Stimulated activated CD8-positive, alpha-beta memory T cell treated with anti-CD3 and anti-CD28 coated beads, Interleukin-4, amount 100 ng/mL, for 4 hours (primary cell): ENCODE measurements at places on chromosomes 4 and X.

DNA sequence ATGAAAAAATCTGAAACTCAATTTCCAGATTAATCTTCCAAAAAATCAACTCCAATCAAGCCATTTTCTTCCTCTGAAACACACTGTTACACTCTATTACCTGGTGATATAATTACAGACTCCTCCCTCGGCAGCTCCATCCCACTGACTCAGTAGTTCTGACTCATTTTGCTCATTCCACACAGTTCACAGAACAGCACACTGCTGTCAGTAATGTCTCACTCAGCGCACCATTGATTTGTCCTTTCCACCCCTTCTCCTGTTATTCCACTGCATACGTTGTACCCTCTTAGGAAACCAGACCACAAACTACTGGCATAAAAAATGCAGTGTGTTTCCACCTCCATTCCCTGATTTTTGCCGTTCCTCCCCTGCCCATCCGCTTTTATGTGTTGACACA, 212.7 kb downstream of the SLIT2 start:
- no peak for DNase-seq

DNA sequence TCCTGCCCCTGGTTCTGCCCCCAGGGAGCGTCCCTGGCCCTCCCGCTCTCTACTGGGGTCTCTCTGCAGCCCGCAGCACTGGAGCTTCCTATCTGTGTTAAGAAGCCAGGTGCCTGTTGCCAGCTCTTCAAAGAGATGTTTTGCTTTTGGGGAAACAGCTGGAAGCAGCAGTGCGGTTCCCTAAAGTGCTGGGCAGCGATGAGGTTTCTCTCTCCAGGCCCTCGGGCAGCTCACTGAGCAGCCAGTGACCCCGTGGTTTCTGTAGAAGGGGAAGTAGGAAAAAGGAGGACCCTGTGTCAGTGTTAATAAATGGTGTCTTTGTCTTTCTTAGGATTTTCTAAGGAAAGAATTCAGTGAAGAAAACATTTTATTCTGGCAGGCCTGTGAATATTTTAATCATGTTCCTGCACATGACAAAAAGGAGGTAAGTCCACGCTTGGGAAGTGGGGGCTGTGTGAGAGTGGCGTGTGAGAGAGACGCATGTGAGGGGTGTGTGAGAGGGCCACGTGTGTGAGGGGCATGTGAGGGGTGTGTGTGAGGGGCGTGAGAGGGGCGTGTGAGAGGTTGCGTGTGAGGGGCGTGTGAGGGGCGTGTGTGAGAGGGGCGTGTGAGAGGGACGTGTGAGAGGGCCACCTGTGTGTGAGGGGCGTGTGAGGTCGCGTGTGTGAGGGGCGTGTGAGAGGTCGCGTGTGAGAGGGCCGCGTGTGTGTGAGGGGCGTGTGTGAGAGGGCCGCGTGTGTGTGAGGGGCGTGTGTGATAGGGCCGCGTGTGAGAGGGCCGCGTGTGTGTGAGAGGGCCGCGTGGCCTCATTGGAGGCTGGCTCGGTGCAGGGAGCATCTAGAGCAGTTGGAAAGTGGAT, 27.1 kb upstream of the HGFAC start:
- DNase-seq: no peak

DNA sequence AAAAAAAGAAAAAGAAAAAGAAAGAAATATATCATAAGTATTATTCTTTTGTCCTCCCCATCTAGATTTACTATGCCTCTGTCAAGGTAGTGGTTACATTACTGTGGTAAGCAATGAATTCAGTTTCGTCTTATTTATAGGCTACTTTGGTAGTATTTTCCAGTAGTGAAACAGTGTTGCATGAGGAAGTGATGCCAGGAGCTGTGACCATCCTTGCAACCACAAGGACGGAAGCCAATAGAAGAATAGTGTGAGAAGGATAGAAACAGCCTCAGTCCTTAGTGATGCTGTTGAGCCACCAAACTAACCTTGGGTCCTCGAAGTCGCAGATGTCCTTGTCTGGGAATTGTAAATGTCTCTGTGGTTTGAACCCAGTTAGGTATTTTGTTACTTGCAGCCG, 328.5 kb downstream of the PPP3CA start:
- DNase-seq: no peak

GRCh38 chr4:154928640-154929257, 147.7 kb downstream of the RBM46 start:
- DNase-seq: no peak

GRCh38 chr4:64001229-64001898, 407.9 kb downstream of the TECRL start:
- DNase-seq: no peak

DNA sequence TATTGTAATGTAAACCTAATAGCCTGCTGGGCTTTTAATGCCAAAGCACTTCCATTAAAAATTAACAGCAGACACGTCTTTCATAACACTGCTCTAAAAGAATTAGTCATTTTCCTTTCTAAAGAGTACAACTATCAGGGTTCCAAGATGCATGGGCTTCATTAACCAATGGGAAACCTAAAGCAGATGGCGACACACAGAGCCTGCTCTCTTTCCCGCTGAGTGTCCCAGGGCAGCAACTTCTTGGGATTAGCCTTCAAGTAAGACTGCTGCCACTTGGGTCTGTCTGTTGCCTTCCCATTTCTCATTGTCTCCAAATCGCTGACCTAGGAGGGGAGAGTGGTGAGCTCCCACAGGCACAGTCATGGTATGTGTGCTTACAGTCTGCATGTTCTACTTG, 14.0 kb upstream of the PHKA2 start:
- no peak for DNase-seq

GRCh38 chrX:133308499-133308897, 90.3 kb upstream of the TFDP3 start:
- no peak for DNase-seq

DNA sequence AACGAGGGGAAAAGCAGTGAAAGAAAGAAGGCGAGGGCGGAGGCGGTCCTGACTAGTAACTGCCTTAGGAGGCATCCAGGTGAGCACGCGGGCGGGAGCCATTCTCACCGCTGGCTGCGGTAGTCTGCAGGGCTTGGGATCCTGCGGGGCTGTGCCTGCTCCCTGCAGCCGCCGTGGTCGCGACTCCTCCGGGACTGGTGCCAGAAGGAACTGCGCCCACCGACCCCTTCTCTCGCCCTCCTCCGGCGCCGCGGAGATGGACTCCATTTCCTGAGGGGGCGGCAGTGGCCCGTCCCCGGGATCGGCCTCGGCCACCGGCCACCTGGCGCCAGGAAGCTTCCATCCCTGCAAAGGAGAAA, 543 bp downstream of the NFXL1 start:
- DNase-seq: no peak

- no peak for DNase-seq
Measured at GRCh38 chr4:1856943-1857699, 1.2 kb upstream of the LETM1 start.

DNA sequence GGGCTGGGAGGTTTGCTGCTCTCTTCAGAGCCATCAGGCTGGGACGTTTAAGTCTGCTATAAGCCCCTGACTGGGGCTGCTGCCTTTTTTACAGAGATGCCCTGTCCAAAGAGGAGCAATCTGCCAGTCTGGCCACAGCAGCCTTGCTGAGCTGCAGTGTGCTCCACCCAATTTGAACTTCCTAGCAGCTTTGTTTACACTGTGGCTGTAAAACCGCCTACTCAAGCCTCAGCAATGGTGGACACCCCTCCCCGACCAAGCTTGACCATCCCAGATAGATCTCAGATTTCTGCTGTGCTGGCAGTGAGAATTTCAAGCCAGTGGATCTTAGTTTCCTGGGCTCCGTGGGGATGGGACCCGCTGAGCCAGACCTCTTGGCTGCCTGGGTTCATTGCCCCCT, 40.7 kb downstream of the SPATA18 start:
- no peak for DNase-seq

DNA sequence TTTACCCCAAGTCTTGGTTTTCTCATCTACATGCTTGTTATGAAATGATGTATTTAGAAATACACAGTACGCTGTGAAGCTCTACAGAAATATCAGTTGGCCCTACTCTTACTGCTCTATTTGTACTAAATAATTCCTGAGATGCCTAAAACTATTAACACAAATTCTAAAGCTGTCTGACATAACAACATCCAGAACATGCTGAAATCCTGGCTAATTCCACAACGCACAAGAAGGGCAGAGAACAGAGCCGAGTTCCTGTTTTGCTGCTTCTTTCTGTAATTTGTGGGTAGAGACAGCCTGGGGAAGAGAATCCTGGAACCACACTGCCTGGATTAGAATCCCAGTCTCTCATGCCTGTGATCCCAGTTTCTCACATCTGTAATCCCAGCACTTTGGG, 59.0 kb downstream of the ZNF827 start:
- DNase-seq: no peak
